Hematopoietic multipotent progenitor cell treated with erythropoietin and hydrocortisone succinate and interleukin-3 and kit ligand, for 17 days (in vitro differentiated cells): ENCODE measurements at places on chromosomes 2 and 18.
A peak's percentile ranks its signal among the peaks of the same experiment; 100 is the strongest.

- DNase-seq = peak; percentile 65
Measured at GRCh38 chr2:195658541-195658890, 1.5 kb downstream of the SLC39A10 start.

- DNase-seq = no peak
Measured at GRCh38 chr18:9765501-9765900, 57.4 kb downstream of the RAB31 start.

GRCh38 chr2:3460831-3461800 lies 58.2 kb downstream of the ADI1 start:
- DNase-seq = no peak

DNA sequence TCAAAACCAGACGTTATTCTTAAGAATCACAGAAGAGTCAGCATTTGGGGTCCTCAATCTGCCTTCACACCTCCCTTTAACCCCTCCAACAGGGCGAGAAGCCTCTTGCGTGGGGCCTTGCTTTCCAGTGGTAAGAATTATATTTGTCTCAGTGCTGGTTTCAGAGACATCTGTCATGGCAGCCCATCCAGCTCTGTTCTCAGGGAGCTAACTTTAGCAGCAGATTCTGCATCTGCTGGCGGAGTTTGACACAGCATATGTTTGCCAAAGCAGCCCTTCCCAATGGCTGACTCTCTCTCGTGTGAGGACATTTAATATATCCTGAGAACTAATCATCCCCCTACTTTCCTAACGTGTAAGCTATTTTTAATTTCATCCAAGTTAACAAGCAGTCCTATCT lies 91.5 kb upstream of the BCL11A start:
- DNase-seq = no peak

DNA sequence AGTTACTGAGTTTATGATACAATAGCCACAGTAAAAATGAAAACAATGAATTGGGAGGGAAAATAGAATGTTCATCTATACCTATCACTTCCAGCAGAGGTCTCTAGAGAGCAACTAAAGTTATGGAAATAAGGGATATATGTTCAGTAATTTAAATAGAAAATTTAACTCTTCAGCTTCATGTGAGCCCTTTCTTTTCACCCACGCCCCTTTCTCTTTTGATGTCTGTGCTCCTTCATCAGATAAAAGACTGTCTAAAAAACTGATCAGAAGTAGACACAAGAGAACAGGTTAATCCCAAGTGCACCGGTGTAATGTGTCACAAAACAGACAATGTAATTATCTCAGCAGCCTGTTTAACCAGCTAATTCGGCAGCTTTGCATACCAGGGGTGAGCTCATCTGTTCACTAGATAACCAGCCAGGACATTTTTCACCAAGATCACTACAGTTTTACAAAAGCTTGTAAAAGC lies 238.5 kb upstream of the ERBB4 start:
- DNase-seq = peak; percentile 5

DNA sequence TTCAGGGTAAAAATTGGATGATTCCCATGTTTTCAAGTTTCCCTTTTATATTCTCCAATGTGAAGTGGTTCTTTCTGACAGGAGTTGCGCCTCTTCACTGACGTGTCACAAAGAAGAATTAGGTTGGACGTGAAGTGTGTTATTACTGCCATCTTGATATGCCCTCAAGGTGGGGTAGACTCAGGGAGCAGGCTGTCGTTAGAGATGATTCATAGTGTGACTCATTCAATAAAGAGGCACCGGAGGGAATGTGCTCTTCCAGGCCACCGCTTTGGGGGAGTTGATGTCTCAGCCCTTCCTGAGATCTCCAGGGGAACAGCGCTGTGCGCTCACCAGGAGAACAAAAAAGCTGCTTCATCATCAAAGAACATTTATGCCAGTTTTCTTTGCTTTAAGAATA lies 3.6 kb upstream of the DGKD start:
- no peak for DNase-seq
